ENCODE measurements at places on chromosomes 12 and 14.

DNA sequence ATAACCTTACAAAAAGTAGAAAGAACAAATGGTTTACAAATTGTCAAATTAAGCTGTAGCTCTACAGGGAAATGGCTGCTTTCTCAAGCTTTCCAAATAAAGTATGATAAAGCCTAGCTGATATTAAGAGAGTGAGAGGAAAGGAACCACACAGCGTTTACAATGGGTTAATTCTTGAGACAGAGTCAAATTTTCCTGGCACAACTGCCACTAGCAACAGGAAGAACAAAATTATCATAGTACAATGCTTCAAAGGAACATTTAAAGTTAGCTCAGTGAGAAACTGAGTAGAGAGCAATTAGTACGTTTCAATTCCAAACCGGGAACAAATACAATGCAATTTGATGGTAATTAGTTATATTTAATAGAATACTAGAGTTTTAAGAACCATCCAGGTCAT, 116.0 kb downstream of the PPP1R12A start:
- no peak for DNase-seq

- peak; percentile 62 for DNase-seq
Measured at GRCh38 chr12:65602610-65603295, 221.5 kb upstream of the HMGA2 start.

DNA sequence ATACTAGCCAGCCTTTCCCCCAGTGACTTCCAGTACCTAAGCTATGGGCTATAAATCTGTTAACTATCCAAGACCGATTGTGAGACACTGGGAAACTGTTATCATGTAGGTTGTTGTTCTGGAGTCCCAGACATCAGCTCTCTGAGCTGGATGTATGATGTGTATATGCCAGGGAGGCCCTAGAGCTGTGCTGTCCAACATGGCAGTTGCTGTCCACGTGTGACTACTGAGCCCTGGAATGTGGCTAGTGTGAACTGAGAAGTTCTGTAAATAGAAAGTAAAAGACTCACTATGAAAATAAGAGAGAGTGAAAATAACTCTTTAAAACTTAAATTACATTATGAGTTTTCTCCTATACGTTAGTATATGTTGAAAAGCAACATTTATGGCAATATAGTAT, 755.8 kb upstream of the FBXO33 start:
- DNase-seq: no peak

DNA sequence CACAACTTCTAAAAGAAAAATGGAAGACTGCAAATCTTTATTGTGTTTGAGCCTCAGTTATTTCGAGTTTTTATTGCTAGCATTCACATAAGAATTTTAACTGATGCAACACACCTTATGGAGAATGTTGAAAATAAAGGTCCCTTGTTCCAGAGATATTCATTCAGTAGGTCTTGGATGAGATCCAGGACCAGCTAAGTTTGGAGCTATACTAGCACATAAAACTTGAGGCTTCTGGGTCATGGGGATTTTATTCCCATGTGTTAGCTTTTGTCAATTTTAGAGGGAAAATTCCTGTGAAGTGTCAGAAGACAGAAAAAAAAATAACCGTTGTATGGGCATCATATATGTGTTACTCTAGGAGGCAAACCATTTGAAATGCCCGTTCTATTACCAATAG, 693.2 kb upstream of the MIS18BP1 start:
- no peak for DNase-seq

- DNase-seq: no peak
Measured at GRCh38 chr12:110590806-110591326, 7.7 kb upstream of the PPTC7 start.

DNA sequence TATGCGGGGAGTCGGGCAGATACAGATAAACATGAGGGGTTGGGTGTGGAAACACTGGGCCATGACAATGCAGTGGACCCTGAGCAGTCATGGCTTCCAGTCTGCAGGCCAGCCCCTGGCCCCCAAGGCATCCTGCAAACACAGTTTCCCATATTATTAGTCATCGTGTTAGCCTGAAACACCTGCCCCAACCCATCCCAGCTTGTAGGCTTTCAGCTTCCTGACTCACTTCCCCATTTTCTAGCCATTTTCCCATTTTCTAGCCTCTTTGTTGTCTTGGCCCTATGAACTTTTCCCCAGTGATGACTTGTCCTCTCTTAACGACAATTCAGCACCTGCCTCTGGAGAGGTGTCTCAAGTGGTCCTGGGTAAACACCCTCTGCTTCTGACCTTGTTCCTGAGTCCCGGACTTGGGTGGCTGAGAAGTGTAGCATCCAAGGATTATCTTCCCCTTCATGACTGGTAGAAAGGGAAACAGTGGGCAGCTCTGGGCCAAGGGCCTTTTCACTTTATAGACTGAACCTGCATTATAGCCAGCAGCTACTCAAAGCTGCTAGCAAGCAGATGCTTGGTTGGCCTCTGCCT, 4.3 kb upstream of the PGF start:
- DNase-seq: no peak

DNA sequence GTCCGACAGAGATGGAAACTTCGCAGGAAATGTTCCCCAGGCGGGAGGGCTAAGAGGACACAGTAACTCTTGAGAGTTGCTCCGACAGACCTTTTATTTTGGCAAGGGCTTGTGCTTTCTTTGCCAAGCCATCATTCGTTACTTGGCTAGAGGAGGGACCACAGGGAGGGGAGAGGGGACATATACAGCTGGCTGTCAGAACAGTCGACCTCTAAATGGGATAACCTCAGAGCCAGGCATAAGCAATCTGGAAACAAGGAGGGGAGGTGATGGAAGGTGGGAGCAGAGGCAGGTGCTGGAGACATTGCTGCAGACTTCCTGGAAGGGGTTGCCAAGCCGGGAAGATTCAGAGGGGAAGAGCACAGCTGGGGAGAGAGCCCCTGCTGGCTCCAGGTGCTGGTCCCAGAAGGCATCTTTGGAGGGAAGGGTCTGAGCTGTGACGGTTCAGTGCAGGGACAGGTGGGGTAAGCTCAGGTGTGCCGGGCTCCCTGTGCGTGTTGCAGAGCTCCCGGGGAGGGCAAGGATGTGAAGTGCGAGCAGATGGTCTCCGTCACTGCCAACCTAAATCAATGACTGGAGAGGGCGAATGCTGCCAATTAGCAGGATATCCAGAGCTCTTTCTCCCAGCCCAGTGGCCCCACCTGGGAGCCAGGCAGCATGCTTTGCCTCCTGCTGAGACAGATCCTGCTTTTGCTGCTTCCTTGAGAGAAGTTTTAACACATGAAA, 50.1 kb downstream of the CHST11 start:
- no peak for DNase-seq

DNA sequence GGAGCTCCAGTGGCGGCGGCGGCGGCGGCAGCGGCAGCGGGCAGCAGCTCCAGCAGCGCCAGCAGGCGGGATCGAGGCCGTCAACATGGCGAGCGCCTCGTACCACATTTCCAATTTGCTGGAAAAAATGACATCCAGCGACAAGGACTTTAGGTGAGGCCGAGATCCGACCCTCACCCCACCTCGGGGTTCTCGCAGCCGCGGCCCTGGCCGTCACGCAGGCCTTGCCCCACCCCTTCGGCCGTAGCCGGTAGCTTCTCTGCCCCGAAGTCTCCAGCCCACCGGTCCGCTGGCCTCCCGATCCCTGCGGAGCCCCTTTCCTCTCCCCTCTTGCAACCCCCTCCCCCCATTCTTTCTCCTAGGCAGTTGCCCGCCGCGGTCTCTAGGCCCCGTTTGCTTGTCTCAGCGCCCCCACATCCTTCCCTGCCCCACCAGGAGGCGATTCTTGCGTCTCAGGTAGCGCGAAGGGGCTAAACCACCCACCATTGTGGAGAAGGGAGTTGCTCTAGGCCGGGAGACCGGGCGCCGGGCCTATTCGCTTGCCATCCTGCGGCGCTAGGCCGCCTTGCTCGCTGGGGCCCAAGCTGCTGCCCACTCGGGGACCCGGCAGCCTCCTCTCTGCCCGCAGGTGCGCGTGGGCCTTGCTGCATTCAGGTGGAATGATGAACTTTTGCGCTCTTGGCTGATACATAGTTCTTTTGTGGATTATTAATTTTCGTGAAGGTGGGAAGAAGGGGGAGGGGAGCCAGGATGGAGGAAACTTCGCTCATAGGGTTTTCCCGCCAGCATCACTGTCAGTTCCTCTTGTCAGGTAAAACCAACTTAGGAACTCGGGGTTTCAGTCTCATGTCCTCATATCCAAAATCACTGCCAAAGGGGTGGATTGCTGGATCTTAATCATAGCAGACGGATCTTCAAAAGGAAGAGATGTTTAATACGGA, 745 bp downstream of the CAND1 start:
- no peak for DNase-seq

GRCh38 chr12:15982471-15982870, 71.3 kb downstream of the DERA start:
- no peak for DNase-seq

DNA sequence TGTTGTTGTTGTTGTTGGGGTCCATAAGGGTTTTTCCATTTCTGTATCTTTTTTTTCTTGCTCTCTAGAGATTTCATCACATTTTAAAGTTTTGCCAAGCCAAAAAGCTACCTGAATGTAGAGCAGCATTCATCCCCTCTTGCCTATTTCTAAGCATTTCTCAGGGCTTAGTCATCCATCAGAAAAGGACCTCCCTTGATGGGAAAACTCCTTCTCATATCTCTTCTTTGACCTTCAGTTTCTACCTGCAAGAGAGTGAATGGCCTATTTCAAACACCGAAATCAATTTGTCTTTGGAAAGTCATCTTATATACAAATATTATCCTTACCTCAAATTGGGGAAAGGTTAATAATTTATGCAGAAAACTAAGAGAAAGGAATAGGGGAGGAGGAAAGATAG, 4.5 kb downstream of the MYBPC1 start:
- no peak for DNase-seq

DNA sequence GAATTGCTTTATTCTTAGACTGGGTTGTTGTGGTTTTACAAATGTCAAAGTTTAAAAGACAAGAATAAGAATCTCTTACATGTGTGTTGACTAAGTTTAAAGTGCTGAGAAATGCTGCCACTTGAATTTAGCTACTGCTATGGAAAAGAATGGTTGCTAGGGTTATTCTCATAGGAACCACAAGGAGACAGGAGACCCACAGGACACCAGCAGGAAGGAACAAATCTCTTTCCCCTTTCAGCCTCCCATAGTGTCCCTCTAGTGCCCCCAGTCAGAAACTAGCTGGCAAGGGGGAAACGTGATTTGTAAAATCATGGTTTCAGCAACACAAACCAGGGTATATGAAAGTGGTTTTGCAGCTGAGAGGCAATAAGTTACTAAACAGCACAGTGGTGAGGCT, 102.7 kb downstream of the ST8SIA1 start:
- DNase-seq: no peak

DNA sequence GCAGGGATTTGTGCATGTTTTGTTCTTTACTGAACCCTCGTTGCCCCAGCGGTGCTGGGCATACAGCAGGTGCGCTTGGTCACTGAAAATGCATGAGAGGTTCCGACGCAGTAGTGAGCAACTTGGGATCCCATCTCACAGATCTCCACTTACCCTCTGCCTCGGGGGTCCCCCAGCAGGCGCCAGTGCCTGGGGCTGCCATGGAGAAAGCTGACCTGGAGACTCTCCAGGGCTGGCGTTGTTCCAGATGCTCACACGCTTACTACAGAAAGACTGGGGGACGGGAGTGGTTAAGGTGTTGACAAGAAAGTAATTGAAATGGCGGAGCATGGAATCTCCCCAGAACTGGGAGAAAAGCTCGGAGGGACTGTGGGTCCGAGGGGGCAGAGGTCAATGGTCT, 14.2 kb downstream of the GLT1D1 start:
- no peak for DNase-seq

DNA sequence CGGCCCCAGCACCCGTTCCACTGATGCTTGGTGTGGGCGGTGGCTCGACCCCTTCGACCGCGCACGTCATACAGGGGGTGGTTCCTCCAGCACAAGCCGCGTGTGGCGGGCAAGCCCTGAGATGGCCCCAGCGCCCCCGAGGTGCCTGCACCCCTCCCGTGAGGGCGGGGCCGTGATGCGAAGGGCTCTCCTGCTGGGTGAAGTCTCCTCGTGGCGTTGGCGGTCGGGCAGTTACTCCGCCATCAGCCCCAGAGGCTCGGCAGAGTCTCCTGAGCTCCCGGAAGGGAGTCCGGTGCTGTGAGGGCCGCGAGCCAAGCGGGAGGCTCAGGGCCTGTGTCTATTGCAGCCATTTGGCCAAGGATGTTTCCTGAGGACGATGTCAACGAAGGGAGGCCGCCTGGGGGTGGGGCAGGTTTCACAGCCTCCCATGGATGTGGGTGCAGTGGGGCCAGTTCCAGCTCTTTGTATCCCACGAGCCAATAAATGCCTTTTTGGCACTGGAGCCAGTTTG, 78.1 kb upstream of the GALNT9 start:
- no peak for DNase-seq

DNA sequence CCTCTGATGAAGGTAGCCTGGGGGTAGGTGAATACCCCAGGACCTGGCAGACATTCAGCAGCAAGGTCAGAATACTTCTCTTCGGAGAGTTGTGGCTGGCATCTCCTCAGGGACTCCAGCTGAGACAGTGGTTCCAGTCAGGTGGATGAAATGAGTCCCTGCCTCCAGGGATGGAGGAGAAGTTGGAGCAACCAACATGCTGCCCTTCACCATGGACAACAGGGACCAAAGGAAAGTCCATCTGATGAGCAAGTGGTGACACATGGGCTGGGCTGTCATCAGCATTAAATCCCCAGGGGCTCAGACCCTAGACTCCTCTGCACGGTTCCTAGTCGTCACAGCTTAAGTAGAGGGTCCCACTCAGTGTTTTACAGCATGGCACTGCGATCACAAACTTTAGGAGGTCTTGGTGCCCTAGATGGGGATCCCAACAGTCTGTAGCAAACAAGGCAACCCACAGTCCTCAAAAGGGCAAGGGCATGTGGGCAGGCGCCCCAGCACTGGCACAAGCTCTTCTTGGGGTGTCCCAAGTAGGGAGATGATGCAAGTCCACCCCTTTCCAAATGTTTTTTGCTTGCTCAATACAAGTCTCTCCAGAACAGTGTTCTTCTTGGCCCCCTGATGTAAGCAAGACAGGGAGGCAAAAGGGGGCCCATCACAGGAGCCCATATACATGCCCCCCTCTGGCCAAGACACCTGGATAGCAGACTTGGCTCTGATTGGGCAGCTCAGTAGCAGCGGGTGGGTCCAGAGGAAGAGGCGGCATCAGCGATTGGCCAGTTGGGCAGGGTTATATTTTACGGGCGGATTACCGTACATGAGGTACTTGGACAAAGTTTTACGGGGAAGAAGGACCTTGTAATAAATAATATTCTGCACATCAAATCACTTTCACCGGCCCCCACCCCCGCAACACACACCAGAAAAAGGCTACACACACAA, 10.8 kb upstream of the CDH24 start:
- no peak for DNase-seq

- DNase-seq: no peak
Measured at GRCh38 chr12:3227076-3227975, 150.1 kb downstream of the TSPAN9 start.

GRCh38 chr12:56720731-56721151, 4.4 kb downstream of the NACA start:
- DNase-seq: no peak

- DNase-seq: no peak
Measured at GRCh38 chr14:74583689-74584434, 28.2 kb downstream of the LTBP2 start.

GRCh38 chr14:72818998-72819397, 74.9 kb downstream of the DPF3 start:
- DNase-seq: no peak

GRCh38 chr14:98503086-98503815, 768.7 kb downstream of the BCL11B start:
- DNase-seq: no peak

Data from urinary bladder (tissue), 4 donors.